Breast epithelium (tissue), 4 donors: ENCODE measurements at places on chromosomes 16 and 17.
A peak's percentile ranks its signal among the peaks of the same experiment; 100 is the strongest.

DNA sequence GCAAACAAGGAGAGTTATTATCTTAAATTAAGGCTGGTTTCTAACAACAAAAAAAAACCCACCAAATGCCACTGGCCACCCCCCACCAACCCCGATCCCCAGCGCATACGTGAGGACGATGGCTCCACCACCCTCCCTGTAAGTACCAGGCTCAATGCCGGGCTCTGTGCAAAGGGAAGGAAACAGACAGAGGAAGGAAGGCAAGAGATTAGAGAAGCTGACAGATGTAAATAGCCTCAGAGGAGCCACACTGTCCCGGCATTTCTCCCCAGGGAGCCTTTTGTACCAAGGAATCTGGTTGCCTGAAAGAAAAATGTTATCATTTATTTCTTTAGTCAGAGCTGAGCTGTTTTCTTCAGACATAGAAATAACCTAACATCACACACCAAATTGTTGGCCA, 13.1 kb downstream of the SOST start:
- no peak for DNase-seq

GRCh38 chr16:35258381-35258780, 1799.0 kb downstream of the TP53TG3F start:
- no peak for DNase-seq

DNA sequence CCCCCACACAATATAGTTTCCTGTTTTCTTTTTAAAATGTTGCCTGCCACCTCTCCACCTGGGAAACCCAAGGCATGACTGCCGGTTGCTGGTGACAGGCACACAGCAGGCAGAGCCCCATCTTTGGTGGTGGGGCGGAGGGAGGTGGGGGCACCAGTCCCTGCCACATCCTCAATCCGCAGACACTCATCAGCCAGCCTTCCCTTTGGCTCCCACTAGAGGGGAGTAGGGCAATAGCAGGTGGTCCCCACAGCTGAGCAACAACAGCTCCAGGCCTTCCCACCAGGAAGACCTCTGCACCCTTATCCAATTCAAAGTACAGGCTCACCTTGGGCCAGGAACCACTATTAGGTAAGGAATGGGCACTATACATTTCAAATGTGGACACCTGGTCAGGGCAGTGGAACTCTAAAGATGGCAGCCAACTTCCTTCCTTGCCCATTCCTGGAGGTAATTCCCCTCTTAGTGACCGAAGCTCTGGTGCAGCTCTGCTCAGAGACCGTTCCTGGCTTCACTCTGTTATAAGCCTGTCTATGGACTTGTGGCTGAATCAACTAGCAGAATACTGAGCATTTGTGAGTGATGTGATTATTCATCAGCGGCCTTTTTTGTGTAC, 13.9 kb downstream of the RECQL5 start:
- DNase-seq: no peak

DNA sequence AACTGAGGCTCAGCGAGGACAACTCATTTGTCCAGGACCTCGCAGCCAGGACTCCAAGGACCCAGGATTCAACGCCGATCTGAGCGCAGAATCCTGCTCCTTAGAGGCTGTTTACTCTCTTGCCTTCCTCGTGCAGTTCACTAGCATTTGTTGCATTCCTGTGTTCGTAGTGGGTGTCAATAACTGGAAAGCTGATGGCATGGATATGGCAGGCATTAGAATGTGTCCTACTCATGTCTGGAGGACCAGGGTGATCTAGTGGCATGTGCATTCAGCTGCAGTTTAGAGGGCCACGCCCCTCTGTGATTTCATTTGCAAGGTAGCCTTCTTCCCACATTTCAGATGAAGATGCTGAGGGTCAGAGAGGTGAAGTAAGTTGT, 510 bp downstream of the CRISPLD2 start:
- no peak for DNase-seq

- DNase-seq: no peak
These were observed 27.6 kb downstream of the ANKRD40 start for GRCh38 chr17:50680126-50680525.

DNA sequence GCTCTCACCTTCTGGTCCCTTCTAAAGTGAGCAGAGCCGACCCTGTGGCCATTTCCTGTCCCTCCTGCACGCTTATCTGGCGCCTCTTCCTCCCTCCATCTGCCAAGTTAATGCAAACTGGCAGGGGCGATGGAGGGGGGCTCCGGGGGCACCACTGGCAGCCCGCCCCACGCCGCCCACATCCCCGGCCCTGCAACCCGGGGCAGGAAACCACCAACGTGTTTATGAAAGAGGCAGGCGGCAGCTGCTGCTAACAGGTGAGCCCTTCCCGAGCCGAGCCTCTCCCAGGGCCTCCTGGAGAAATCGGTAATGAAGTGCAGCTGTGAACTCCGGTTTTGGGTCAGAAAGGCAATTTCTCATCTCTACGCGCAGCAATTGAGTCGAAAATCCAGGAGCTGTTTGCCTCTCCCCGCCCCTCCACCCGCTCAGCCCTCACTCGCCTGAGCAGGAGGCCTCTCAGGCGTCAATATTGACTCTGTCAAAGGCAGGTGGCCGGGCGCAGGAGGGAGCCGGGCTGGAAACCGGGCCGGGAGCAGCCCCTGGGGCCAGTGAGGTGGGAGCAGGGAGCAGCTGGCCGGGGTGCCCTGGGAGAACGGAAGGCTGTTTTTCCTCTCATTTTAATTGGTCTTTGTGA, 164.4 kb upstream of the GSE1 start:
- DNase-seq: peak; percentile 78
